SK-N-DZ (cell line): ENCODE measurements at places on chromosomes 6 and 20.

DNA sequence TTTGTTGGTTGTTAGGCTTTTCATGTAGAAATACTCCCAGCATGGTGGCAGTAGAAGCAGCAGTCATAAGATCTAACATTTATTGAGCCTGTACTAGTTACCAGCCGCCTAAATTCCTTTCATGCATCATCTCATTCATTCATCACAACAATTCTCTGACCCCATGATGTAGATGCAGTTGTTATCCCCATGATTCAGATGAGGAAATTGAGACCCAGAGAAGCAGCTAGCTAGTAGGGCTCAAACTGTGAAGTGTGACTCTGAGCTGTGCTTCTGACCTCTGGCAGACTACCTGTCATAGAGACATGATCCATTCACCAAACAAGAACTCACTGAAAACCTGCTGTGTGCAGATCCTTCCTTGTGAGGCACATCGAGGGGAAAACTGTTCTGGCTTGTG is 16.9 kb downstream of the RREB1 start:
- DNase-seq = no peak

- no peak for DNase-seq
Observed at GRCh38 chr6:10411131-10411970, 3.5 kb downstream of the TFAP2A start.

DNA sequence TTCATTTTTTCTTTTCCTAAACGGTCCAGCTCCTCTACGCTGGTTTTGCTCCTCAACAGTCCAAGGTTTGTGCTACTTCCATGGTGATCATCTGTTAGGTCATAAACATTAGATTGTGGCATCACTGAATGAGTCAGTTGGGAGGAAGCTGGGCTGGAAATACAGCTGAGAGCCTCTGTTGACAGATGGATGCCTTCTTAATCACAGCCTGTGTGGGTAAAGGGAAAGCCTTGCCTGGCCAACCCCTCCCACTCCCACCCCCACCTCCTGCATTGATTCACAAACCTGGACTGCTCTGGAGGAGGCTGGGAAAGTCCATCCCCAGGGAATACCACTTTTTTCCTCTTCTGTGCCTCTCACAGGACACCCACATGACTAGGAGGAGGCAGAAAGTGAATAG is 180.6 kb upstream of the CCN2 start:
- no peak for DNase-seq

- DNase-seq = no peak
Observed at GRCh38 chr6:157283330-157283898, 39.9 kb downstream of the TMEM242 start.

GRCh38 chr6:26571592-26572296 is 25.0 kb upstream of the ABT1 start:
- peak; percentile 84 for DNase-seq

- DNase-seq = no peak
Observed at GRCh38 chr6:168105813-168106632, 27.0 kb upstream of the FRMD1 start.

- no peak for DNase-seq
Observed at GRCh38 chr6:142408409-142408808, 106.6 kb downstream of the ADGRG6 start.

GRCh38 chr6:155955038-155955437 is 499.4 kb upstream of the NOX3 start:
- no peak for DNase-seq
